ENCODE measurements at places on chromosomes 12 and 14.

- DNase-seq, result no peak
These were observed 595 bp downstream of the KLHL28 start for GRCh38 chr14:44961151-44961553.

DNA sequence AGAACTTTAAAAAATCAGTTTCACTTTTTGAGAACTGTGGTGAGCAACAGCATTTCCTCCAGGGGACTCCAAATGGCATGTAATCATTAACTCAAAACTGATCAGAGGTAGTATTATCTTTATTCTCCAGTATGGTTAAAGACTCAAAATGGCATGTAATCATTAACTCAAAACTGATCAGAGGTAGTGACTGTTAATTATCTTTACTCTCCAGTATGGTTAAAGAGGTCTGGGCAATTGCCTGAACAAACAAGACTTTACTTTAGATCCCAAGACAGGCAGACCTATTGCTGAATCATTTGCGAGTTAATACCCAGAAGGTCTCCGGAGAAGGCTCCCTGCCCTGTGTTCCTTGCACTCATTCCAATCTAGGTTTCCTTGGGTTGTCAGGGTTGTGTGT lies 6.6 kb upstream of the ACADS start:
- no peak for DNase-seq

DNA sequence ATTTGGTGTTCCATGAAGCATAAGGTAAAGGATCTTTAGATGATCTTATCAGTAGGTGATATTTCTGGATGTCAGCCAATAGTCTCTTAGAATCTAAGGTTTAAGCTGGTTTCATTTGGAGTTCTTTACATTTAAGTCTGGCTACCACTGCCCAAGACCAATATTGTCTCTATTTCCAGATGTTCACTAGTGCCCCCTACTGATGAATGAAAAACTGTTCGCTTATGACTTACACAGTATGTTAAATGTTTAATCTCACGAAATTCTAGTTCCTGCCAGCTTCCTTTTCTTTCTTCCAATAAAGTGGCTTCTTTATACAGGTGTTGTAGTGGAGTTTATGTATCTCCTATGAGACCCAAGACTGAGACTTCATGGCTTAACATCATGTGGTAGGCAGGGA lies 31.8 kb upstream of the MIS18BP1 start:
- DNase-seq, result no peak

DNA sequence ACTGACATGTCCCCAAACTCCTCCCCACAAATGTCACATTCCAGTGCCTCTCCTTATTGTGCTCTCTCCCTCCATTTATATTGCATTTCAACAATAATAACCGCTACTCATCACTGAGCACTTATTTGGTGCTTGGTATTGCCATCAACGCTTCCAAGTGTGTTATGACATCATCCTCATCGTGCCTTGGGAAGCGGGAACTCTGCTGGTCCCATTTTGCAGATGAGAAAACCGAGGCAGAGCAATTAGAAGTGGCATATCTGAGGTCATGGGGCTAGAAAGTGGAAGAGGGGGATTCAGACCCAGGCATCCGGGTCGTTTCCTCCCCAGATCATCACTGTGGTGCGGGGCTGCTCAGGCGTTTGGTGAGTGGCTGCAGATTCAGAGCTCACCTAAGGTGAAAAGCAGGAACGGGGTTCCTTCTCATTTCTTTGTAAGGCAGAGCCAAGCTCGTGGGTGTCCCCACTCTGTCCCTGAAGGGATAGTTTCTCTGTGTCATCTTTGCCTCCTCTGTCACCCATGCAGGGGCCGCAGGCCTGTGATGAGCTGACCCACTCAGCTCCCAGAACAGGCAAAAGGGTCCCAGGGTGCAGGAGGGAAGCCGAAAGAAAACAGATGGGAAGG lies 5.5 kb upstream of the FZD10 start:
- DNase-seq, result no peak

DNA sequence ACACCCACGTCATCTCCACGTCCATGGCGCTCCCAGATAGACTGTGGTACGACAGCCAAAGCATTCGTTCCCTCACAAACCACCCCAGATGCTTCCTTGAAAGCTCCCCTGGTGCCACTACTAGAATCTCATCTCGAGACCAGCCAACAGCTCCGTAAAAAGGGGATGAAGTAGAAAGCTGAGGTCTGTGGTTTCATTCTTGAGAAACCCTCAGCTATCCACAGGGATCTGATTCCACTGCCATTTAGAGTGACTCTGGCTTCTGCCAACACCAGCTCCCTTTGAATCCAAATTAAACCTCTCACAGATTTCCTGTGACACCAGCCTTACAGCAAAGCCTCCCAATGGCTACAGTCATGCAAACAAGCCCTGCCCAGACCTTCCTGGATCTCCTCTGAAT lies 18.5 kb upstream of the FOXN3 start:
- no peak for DNase-seq

All from BJ (cell line).